Spinal cord (tissue), 10 donors: ENCODE measurements at places on chromosomes 1 and 21.

- DNase-seq, result no peak
Observed at GRCh38 chr1:236425031-236425663, 31.1 kb downstream of the EDARADD start.

GRCh38 chr1:107529511-107530149, 388.8 kb downstream of the NTNG1 start:
- DNase-seq, result peak; percentile 55

- DNase-seq, result no peak
Observed at GRCh38 chr1:163668472-163668871, 346.7 kb downstream of the NUF2 start.

DNA sequence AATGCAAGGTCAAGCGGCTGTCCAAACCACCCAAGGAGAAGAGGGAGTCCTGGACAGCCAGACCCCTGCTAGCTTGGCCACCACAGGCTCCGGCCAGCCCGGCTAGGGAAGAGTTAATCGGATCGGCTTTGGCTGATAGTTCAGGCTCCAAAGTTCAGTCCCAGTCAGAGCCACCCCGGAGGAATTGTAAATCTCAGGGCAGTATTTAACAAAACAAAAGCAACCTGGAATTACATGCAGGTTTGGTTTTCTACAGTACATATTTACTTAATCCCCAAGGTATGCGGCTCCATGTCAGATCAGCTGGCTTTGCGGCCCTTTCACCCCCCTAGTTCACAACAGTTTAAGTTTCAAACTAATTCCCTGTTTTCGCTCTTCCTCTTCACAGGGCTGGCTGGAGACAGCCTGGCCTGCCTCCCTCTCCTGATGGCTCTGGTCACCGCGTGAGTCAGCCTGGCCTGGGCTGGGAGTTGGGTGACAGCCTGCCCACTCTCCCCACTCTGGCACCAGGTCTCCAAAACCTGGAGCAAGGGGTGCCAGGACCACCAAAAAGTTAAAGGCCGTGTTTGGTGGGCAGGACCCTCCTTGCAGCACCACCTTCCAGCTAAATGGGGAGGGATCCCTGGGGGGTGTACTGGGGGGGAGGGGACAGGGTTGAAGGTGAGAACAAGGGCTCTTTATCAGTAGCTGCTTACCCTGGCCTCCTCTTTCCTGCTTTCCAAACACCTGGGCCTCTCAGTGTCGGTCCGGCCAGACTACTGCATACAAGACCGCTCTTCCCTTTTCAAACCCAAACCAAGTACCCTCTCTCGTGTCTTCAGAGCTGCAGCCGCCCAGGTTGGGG, 1.9 kb downstream of the DHRS3 start:
- DNase-seq, result peak; percentile 53

DNA sequence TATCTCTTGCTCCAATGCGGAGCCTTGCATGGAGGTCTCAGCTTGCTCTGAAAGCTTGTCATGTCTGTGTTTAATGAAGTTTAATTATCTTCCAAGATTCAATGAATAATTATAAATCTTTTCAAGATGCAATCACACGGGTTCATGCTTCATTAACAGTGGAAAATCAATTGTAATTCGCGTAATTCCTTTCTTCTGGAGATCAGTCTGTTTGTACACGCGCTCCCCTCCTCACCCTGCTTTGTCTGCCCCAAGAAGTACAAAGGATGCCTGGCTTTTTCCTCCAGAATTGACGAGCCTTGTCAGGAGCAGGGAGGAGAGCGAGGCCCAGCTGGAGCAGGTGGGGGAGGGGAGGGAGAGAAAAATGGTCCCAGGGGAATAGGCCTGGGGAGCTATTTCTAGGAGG, 65.0 kb upstream of the DISP3 start:
- DNase-seq, result no peak

DNA sequence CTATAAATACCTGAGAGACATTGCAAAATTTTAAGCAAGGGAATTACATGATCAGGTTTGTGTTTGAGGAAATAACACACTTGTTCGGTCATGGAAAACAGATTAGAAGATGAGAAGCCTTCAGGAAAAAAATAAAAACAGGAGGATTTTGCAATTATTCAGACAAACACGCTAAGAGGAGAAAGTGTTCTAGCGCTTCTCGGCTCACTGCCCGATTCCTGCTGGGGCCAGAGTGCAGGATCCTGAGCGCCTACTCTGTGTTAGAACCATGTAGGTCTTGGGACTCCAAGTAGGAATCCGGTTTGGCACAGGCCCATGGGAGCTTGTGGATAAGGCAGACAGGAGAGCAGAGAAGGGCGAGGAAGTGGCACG, 8.1 kb upstream of the PRELP start:
- no peak for DNase-seq

GRCh38 chr1:18452550-18452949, 28.2 kb upstream of the KLHDC7A start:
- no peak for DNase-seq

DNA sequence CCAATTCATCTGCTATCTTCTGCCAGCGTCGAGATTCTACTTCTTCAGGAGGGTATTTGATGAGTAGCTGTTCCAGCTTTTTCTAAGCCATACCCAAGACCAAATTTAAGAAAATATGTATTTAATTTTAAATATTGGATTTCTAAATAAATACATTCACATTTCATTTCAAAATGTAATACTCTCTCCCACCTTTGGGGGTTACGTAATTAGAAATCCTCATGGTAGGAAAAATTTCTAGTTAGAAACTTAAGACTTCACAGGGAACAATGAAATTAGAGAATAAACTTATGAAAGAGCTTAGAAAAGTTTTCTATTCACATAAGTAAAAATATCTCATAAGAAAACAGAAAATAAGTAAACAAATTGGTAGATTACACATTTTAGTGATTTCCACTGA, 102.9 kb downstream of the ZZZ3 start:
- no peak for DNase-seq

DNA sequence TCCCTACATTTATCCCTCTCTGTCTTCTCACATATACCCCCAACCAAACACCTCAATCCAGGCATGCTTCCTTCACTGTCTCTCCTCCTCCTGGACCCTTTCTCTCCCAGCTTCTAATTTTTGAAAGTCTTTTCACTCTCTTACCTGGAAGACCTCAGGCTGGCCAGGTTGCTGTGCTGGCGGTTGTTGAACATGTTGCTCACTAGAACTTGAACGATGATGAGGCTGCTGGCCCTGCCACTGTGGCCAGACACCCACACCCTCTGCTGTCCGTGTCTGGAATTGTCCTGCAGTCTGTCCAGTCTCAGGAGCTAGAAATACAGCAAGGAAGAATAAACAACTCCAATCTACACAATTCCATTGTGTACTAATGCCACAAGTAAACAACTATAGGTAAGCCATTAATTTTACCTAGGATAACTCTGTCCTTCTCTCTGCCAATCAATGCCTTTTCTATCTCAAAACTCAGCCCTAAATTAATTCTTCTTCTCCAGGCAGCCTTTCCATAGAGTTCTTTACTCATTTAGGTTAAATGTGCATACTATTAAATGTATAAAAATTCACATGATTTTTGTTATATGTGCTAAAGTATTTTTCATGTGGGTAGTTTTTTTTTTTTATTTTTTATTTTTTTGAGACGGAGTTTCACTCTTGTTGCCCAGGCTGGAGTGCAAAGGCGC, 5.1 kb upstream of the CTSK start:
- DNase-seq, result peak; percentile 69

DNA sequence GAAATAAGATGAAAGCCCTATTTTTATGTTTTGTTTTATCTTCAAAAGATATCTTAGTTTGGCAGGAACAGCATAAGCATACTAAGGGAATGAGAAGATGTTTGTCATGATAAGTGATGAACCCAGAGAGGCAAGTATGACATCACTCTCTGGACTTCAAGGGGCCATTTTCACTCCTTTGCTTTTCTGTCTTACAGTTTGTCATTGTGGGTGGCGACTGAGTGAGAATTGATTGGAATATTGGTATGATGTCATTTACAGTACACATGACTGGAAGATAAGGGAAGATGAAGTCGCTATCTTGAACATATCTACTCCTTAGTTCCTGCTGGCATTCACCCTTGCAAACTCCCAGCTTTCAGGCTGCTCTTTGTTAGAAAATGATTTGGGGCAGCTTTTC, 258.1 kb upstream of the RAB4A start:
- no peak for DNase-seq

- no peak for DNase-seq
Observed at GRCh38 chr21:14366998-14367397, 15.9 kb downstream of the HSPA13 start.

DNA sequence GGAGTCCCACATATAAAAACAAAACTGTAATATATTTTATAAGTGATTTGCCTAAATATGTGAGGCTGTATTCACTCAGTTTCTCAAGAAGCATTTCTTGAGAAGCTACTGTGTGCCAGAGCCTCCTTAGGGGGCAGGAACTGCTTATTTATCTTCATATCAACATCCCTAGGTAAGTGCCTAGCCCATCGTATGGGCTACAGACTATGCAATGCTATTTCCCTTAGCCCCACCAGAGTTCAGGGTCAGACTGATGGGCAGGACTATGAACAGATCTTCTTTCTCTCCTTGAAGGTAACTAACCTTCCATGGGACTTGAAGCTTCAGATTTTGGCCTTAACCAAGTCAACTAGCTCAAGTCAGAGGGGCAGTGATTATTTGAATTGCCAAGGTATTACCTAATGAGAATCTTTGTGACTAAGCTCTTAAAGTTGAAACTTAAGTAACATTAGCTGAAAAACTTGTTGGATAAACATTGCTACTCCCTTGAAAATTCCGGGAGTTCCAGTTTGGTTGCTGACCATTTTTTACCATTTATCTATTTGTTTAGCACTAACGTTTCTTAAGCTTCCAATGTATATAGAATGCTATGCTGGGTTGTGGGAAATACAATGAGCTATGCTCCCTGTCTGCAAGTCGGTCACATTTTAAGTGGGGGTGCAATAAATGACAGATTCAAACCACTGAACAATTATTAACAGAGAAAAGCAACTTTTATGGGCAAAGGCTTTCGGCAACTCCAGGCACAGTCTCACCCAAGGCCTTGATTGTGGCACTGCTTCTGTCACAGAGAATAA, 85.2 kb downstream of the GPR88 start:
- no peak for DNase-seq

DNA sequence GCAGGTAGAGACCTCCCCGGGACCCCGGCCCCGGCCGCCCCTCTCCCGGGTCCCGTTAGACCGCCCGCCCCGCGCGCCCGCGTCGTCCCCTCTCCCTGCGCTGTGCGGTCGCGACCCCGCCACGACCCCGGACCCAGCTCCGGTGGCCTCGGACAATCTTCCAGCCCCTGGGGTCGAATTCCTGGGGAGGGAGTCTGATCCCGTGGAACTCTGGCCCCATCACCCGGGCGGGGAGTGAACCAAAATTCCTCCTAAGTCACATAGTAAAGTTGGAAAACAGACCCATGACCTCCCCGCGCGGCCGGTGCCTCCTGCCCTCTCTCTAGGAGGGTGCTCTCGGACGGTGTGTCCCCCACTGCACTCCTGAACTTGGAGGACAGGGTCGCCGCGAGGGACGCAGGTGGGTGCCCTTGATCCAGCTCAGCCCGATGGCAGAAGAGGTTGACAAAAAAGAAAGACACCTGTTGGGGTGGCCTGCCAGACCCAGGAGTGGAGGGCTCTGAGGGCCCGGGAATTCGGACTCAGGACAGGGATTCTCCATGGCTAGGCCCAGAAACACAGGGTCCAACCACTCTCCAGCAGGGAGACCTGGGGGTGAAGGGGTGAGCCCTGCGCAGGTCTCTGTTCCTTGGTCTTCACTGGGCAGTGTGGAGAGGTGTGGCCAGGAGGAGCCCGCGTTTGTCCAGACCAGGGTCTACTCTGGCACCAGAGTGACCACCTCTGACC, 451 bp downstream of the ADAMTSL4 start:
- DNase-seq, result no peak

- DNase-seq, result no peak
Observed at GRCh38 chr1:58047265-58047858, 499.2 kb downstream of the OMA1 start.

DNA sequence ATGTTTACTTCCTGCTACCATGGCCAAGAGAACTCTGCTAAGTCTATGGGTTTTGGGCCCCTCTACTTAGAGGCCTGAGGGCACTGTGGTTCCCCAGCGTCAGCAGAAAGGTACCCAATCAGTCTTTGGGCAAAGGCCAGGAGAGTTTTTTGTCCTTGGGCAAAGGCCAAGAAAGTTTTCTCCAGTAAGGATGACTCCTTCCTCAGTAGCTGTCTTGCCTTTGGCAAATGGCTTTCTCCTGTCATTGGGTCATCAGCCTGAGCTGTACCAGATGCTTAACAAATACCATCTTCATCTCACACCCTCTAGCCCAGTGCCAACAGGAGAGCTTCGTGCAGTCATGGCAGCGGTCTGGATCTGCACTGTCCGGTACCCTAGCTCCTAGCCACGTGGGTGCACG, 199.3 kb upstream of the TMEM51 start:
- DNase-seq, result no peak

DNA sequence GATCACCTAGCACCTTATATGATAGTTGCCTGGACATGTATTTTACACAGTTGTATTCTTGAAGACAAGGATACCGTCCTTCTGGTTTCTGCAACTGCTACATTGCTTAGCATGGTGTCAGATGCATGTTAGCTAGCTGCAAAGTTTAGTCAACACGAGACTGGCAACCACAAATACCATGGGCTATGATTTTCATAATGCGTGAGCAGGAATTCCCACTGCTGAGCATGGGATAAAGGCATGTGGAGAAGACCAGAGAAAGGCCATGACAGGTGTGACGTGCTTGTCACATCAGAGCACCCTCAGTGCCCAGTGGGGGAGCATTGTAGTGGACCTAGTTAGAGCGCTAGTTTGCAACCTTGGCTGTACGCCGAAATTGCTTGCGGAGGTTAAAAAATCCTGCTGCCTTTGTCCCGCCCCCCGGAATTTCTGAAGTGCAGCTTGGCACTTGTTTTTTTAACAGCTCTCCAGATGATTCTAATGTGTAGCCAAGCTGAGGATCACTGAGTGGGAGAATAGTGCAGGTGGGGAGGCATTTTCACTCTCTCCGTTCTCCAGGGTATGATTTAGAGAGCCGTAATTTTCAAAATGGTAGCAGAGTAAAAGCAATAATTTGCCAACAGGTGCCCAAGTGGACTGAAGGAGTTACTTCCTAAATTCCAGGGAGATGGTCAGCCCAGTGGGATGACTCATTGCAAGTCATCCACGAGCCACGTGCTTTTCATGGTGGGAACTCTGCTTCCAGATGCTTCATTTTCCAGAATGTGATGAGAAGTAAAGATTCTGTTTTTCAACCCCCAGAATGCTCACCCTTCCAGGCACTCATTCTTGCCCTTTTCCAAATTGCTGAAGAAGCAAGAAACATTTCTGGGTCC, 81.0 kb downstream of the CNIH3 start:
- no peak for DNase-seq

GRCh38 chr1:163142152-163142551, 60.6 kb downstream of the RGS5 start:
- DNase-seq, result no peak

GRCh38 chr1:62962901-62963776, 179.2 kb downstream of the ATG4C start:
- DNase-seq, result no peak

DNA sequence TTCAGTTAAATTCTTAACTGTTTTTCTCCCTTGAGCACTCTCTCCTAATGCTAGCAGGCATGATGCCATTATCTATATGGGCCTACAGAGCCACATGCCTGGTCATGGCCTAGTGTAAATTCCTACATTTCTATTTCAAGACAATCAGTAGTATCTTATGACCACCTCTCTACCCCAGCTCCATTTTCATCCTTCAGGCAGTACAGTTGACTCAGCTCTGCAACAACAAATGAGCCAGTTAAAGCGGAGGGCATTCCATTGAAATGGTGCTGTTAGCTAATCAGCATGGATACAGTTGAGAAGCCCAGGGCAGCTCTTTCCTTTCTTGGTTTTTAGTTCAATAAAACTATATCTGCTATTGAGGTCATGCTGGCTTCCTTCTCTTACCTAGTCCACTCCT, 150.0 kb downstream of the PPP1R12B start:
- DNase-seq, result no peak
